ENCODE measurements at places on chromosomes 5 and 9.

GRCh38 chr9:107944387-107944786 lies 454.8 kb upstream of the KLF4 start:
- DNase-seq, result no peak

- no peak for DNase-seq
Observed at GRCh38 chr5:138159666-138160065, 18.8 kb downstream of the BRD8 start.

GRCh38 chr9:99070681-99071080 lies 34.2 kb upstream of the TGFBR1 start:
- no peak for DNase-seq

DNA sequence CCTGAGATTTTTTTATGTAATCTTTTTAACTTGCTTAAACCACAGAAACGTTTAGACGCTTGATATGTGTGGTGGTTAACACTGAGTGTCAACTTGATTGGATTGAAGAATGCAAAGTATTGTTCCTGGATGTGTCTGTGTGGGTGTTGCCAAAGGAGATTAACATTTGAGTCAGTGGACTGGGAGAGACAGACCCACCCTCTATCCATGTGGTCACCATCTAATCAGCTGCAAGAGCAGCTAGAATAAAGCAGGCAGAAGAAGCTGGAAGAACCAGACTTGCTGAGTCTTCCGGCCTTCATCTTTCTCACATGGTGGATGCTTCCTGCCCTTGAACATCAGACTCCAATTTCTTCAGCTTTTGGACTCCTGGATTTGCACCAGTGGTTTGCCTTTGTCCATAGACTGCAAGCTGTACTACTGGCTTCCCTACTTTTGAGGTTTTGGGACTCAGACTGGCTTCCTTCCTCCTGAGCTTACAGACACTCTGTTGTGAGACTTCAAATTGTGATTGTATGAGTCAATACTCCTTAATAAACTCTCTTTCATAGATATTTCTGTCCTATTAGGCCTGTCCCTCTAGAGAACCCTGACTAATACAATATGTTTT lies 816.0 kb upstream of the CDH9 start:
- DNase-seq, result no peak

- DNase-seq, result no peak
Observed at GRCh38 chr5:68884144-68884754, 209.6 kb upstream of the SLC30A5 start.

GRCh38 chr9:116635908-116636307 lies 51.2 kb upstream of the TRIM32 start:
- no peak for DNase-seq

- DNase-seq, result no peak
Observed at GRCh38 chr5:145943674-145944121, 7.3 kb downstream of the SH3RF2 start.

- no peak for DNase-seq
Observed at GRCh38 chr9:84317563-84317962, 23.0 kb downstream of the SLC28A3 start.

GRCh38 chr9:107118863-107119624 lies 164.0 kb upstream of the RAD23B start:
- DNase-seq, result no peak

DNA sequence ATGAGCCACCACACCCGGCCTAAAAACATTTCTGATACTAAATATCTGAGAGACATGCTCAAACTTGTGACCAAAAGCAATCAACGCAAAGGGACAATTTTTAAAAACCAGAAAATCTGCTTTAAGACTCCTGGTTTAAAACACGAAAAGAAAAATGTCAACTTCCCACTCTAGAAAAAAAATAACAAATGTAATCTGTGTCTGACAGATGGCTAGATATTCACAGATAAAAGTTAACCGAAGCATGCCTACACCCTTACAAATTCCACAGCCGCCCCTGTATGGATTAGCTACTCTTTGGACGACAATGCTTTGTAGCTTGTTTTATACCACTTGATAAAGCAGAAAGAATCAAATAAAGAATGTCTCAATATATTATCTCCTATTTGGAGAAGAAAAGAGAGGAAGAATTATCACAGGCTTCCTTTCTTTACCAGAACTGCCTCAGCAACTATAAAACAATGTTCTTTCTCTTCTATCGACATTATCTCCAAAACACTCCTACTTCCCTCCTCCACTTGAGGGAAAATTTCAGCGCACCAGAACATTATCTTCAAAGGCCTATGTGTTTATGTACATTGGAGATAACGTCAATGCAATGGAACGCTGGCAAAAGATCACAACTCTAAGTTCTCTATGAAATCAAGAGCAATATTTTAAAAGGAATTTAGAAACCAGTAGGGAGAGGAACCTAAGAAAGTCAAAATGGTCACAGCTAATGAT lies 26.2 kb downstream of the CEMIP2 start:
- DNase-seq, result no peak

DNA sequence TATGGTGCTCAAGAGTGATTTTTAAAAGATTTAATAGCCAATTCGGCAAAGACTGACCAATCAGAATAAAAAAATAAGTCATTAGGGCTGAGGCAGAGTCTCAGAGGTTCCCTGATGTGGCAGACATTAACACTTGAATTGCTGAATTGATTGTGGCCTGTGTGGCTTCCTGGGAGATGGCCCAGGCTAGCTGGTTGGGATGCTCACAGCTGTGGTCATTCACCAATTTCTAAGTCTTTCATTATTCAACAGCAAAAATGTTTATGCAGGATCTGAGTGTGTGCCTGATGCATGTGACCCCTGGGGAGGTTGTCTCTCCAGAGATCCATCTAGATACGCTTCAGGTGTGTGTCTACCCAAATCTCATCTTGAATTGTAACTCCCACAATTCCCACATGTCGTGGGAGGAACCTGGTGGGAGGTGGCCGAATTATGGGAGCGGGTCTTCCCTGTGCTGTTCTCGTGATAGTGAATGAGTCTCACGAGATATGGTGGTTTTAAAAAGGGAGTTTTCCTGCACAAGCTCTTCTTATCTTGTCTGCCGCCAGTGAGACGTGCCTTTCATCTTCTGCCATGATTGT lies 632.6 kb upstream of the SEMA6A start:
- DNase-seq, result no peak

DNA sequence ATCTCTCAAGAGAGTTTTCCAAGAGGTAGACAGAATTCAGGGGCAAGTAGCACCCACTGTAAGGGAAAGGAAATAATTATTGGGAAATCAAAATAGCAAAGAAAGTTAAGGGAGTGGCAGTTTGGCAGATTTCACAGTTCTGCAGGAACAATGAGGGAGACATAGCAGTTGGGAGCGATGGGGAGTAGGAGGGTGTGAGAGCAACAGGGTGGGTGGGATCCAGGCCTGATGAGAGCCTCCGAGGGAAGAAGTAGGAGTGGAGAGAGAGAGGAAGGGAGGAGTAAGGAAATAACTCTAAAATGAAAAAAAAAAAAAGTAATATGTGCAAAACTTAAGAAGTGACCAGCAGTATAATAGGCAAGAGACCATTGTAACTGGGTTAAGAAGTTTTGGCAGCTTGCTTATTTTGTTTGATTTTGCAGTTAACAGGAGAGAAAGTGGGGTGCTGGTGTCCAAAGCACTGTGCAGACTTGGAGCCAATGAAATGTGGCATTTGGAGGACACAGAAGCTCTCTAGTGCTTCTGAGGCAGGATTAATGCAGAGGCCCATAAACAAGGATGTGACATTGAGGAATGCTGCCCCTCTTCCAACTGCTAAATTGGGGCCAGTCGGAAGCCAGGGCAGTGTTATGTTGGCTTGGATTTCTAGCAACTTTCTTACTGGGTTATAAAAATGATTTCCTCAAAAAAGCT lies 10.2 kb downstream of the TNFAIP8 start:
- no peak for DNase-seq

DNA sequence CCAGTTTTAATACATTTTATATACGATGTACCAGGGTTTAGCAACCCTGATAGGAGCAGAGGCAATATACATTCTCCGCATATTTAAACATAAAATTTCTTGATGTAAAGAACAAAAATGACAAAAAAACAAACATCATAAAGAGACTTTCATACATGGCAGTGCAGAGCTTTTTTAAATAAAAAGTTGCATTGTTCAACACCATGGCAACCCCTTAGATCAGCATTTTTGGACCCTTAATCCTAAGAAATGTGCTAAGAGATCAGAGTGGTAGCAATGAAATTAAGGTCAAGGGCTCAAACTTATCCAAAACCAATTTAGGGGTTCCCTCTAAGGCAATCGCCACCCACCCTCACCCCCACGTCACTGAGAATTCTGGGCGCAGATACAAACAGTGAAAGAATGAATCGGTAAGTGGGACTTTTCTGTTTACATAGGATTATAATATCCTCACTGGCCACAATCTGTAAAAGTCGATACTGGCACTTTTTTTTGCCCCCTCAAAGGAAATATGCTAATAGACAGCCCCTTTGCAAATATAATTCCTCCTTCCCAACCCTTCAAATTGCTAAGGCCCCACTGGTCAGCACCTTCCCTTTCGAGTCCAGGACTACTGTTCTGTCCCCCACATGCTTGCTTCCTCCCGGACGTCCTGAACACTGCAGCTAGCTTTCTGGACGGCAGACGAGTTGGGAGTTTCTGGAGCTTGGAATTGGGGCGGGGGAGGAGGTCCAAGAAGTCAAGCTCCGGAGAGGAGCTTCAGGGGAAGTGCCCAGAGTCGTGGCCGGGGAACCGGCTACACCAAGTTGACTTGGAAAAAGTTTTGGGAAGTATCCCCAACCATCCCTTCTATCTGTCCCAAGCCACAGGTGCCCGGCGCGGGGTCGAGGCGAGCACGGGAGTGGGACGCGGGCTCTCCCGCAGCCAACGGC lies 2.2 kb downstream of the GAS1 start:
- no peak for DNase-seq

- no peak for DNase-seq
Observed at GRCh38 chr9:87656485-87656884, 69.4 kb upstream of the CTSL start.

DNA sequence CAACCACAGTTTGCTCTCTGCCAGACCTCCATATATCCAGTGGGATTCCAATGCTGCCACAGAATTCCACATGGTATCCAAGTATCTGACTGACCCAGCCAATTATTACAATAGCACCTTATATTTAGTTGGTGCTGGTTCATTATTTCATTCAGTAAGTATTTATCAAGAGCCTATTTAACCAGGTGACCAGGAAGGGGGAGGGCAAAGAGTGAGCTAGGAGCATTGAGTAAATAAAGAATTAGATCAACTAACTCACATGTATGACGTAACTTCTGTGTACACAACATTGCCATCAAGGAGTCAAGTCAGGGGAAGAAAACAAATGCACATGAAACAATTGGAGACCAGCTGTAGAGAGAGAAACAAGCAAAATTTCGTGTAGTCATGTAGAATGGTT lies 207.1 kb upstream of the PAPPA start:
- no peak for DNase-seq

DNA sequence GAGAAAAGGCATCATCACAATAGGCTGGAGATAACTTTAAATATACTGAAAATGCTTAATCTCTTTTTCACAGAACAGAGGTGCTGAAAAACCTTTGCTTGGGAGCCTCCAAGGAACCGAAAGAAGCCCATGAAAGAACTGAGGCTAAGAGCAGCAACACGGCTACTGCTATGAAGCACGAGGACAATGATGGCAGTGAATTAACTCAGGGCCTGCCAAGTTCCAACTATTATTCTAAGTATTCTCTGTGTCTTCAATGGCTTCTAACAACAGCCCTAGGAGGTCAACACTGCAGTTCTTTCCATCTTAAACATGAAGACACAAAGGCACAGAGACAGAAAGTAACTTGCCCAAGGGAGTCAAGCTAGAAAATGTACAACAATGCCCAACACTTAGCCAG lies 293.0 kb upstream of the DAP start:
- DNase-seq, result no peak
